Hindlimb muscle (tissue), 1 donor: ENCODE measurements at places on chromosomes 2 and 18.

- no peak for DNase-seq
Measured at GRCh38 chr18:57846258-57846657, 43.1 kb upstream of the ATP8B1 start.

DNA sequence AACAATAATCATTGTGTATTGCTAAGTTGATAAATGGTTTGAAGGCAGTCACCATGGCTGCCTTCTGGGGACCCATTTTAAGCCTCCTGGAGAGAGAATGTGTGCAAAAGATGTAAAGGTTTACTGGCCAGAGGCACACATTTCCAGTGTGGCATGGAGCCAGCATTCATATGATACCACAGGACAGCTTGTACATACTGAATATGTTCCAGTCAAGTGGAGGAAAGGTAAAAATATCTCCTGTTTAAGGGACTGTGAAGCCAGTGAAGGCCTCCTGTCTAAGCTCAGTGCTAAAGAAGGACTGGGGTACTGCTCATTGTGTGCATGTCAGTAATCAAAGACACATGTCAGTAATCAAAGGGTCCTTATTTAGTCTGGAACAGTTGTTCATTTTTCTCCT lies 119.2 kb downstream of the BABAM2 start:
- DNase-seq = no peak

DNA sequence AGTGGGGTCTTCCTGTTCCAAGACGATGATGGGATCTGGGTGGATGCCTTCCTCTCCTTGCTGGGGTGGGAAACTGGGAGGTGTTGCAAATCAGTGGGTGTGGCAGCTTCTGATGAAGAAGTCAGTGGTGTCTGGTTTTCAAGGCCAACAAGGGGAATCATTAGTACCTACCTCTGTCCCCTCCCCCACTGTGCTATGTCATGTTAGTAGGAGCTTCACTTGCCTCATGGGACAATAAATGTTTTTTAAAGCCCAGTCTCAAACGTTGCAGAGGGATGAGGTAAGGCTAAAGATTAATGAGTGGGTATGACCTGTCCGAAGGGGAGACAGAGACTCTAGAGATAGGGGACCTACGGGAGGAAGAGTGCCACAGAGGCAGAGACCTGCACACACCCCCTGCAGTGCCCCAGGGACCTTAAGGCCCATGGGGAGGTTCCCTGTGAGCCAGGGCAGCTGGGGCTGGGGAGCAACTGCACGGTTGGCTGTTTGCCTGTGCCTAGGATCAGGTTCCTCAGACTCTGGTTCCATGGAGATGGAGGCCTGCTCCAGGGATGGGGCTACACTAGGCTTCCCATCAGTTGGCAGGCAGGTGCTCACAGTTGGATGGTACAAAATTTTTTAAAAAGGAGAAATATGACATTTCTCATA lies 37.8 kb upstream of the SLC1A4 start:
- DNase-seq = no peak

DNA sequence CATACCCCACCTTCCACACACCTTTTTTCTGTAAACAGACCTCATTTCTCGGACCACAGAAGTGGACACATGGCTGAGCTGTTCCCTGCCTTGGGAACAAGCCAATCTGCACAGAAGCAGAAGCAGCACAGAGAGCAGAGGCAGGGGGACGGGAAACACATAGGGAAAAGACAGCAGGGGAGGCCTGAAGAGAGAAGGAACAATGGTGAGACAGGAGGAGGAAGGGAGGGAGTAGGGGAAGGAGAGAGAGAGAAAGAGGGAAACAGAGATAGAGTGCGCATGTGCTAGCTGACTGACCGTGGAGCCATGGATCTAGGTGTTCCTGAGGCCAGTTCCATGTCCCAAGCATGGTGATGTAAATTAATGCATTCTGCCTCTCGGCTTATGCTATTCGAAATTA lies 119.7 kb downstream of the NOL10 start:
- DNase-seq = no peak

DNA sequence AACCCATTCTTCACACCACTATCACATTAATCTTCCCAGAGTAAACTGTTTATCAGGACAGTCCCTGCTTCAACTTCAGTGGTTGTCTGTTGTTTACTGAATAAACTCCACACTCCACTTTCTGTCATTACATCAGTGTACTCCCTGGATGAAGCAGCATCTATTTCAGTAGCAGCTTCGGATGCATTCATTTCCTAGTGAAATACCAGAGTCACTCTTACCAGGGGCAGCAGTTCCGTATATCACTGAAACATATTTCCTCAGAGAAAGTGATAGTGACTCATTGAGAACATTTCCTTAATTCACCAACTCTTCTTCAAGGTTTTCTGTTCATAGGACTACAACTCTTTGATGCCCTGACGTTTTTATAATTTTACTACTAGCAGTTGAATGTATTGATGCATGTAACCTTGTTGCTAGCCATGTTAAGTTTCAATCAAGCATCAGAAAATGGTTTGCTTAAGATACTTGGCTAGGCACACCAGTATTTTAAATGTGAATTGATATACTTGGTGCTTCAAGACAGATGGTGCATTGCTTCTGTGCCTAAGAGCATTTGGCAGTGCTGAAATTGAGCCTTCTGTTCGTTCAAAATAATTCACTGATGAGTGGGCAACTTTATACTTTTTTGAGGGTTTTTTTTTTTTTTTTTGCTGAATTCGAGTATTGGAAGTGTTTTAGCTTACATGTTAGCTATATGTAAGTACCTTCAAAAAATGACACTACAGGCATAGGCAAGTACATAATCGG lies 92.3 kb downstream of the UBE2E3 start:
- DNase-seq = no peak

DNA sequence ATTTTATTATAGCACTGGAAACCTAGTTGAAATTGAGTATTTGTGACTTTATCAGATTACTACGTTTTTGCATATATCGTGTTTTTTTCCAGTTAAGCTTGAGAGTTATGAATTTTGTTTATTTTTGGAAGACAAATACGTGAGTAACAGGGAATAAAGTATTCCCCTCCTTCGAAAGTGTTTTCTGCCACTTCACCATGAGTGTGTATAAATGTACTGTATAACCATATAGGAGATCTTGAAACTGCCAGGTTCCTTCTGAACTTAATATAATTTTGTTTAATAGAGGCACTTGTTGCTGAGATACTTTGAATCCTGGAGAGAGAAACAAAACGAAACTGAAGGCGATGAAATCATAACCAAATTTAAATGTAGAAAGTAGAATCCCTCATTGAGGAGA lies 1004.4 kb upstream of the ZEB2 start:
- no peak for DNase-seq

GRCh38 chr18:47779381-47779780 lies 151.1 kb downstream of the SMAD2 start:
- DNase-seq = no peak

DNA sequence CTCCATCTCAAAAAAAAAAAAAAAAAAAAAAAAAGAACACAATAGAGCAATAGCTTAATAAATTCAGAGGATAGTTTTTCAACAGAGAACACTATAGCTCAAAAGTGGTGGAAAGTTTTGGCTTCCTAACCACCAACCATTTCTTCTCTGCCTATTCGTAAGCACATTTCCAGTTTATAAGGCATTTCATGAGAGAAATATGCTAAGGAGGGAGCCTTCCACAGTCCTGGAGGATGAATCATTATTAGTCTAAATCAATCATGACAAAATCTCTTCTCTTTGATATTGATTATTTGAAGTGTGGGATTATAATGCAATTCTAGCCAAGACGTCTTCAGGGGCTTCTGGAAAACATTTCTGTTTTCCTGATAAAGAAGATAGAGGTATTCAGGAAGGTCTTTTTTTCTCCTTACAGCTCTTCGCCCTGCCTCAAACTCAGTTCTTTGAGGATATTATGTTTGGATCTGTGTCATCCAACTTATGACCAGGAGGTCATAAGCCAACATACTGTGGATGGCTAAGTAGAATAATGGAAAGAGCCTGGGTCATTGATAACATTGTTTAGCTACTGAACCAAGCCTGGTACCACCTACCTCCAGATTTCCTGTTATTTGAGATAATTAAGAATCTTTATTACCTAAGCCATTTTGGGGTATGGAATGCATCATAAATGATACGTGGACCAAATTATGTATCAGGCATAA lies 207.3 kb downstream of the TRIB2 start:
- DNase-seq = no peak

DNA sequence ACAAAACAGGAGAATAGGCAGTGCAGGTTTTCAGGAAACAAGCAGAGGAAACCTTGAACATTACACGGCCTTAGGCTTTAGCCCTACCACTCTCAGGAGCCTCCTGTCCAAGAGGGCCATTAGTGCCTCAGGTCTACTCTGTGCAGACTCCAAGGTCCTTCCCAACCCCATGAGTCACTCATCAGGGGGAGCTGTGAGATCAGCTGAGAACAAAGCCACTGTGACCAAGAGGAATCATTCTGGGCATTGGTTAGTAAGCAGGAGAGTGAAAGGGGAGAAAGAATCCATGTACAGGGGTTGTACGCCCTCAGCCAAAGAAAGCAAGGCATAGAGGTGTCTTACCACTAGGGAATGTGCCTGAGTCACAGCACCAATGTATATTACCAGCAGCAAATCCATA lies 680.3 kb downstream of the DPP10 start:
- no peak for DNase-seq

- DNase-seq = no peak
Measured at GRCh38 chr18:35075132-35075531, 33.9 kb downstream of the MAPRE2 start.

- peak; percentile 57 for DNase-seq
Measured at GRCh38 chr2:104853534-104854497, at the start of gene POU3F3. POU3F3 (plus strand) TSS chr2:104854115; CDS start chr2:104855511, 1,396 bp downstream.

GRCh38 chr2:139194546-139194945 lies 414.4 kb upstream of the NXPH2 start:
- DNase-seq = no peak

DNA sequence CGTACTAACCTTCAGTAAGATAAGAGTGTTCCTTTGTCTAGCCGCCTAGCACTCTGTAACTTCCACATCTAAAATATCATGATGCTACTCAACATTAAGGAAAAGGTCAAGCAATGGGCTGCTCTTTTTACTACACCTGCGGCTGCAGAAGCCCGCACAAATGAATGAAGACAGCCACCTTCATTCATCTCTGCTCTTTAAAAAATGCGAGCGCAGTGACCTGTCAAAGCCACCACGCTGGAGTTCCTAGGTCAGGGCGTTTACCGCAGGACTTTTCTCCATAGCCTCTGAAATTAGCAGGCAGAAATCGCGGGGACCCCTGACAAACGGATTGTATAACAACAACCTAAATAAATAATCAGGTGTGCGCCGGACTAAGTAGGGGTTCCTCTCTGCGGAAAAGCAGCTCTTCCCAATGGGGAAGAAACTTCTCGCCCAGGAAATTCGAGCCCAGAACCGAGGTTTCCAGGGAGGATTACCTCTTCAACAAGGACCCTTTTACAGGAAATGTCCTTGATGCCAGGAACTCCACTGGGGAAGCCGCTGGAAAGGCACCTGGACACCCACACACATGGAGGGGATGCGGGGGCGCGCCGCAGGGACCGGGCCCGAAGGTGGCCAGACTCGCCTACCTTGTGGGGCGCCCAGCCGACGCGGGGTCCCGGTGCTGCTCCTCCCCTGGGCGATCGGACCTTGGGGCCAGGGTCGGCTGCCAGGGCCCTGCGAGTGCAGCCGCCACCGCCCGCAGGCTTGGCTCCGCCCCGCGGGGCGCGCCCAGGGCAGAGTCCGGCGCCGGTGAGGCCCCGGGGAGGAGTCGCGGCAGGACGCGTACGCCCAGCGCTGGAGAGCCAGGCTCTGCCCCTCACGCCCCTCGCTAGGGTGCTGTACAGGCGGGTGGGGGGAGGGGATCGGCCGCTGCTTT lies at the start of gene CCDC68:
CCDC68 (minus strand) TSS at position 758 of the 922 bp plus-strand sequence. CDS start 16,670 bp downstream, outside the sequence.
- no peak for DNase-seq

- no peak for DNase-seq
Measured at GRCh38 chr2:113829761-113830160, 60.1 kb upstream of the ACTR3 start.

DNA sequence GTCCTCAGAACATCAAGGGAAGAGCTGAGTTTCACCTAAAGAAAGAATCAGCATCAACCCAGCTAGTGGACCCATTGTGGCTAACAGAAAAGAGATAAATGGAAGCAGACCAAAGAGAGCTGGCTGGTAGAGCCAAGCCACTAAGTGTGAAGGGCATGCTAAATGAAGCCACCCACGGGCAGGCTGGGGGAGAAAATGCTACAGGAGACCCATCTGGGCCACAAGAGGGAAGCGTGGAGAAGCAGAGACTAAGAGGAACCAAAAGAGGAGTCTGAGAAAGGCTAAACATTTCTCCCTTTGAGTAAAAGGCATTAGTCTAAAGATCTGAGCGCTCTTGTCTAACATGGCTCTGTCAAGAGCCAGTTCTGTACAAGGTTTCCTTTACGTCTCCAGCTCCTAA lies 15.8 kb downstream of the CWC22 start:
- DNase-seq = no peak

GRCh38 chr18:31598021-31598805 lies 6.5 kb downstream of the TTR start:
- DNase-seq = no peak

DNA sequence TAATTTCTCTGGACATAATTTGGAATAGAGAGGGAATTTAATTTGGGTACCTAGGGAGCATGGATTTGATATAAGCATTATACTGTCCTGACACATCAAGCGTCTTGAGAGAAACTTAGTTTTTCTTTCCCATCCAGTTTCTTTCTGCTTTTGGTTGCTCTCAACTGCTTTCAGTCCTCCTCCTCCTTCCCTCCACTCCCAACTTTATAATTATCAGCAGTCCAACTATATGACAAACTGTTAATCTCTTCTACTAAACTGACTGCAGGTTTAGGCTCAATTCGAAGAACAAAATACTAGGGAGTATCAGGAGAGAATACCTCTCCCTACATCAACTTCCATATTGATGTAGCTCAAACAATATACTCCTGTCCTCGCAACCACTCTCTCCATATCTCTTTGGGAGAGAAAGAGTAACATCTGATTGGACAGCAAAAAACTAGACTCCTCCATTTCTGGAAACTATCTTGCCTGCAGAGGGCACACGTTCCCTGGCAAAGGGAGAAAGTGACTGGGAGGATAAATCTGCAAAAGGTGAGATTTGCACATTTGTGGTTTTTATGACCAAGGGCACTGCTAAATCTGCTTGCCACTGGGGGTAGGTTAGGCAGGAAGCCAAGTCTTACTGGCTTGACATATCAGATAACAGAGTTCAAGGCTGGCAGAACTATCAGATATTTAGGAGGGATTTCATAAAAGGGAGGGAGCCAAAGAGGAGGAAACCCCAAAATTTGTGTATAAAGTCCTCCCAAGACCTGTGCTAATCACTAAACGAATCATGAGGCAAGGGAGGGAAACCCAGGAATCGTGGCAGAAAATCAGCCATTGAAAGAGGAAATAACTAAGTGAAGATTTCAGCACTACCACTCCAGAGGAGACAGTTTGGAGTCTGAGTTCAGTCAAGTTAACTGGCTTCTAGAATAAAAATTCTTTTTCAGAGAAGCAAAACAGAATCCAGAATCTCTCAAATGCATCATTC lies 40.0 kb downstream of the ICA1L start:
- peak; percentile 29 for DNase-seq

GRCh38 chr2:120763508-120763907 lies 27.8 kb downstream of the GLI2 start:
- DNase-seq = no peak

GRCh38 chr2:136012315-136012714 lies 26.9 kb upstream of the DARS1 start:
- no peak for DNase-seq
